Stomach (tissue), 19 donors: ENCODE measurements at places on chromosomes 12 and 14.
A peak's percentile ranks its signal among the peaks of the same experiment; 100 is the strongest.

GRCh38 chr14:72201645-72202044 lies 269.4 kb downstream of the RGS6 start:
- no peak overlapping the region for H3K27ac ChIP-seq
- H3K4me1 ChIP-seq, result no peaks in the 10 kb centered on the region
- H3K27me3 ChIP-seq, result no peaks in the 10 kb centered on the region
- peak; percentile 16 for DNase-seq

- H3K27ac ChIP-seq, result no peak overlapping the region
- H3K27me3 ChIP-seq, result no peaks in the 10 kb centered on the region
- H3K4me1 ChIP-seq, result peaks cover 4% of the 10 kb centered on the region
- no peak overlapping the region for H3K4me3 ChIP-seq
These were observed 70.7 kb downstream of the TAOK3 start for GRCh38 chr12:118302053-118302452.

GRCh38 chr12:77847060-77847541 lies 16.4 kb downstream of the NAV3 start:
- H3K36me3 ChIP-seq, result no peaks in the 10 kb centered on the region
- H3K4me1 ChIP-seq, result no peaks in the 10 kb centered on the region
- no peaks in the 10 kb centered on the region for H3K27me3 ChIP-seq
- H3K27ac ChIP-seq, result no peak overlapping the region
- DNase-seq, result no peak

DNA sequence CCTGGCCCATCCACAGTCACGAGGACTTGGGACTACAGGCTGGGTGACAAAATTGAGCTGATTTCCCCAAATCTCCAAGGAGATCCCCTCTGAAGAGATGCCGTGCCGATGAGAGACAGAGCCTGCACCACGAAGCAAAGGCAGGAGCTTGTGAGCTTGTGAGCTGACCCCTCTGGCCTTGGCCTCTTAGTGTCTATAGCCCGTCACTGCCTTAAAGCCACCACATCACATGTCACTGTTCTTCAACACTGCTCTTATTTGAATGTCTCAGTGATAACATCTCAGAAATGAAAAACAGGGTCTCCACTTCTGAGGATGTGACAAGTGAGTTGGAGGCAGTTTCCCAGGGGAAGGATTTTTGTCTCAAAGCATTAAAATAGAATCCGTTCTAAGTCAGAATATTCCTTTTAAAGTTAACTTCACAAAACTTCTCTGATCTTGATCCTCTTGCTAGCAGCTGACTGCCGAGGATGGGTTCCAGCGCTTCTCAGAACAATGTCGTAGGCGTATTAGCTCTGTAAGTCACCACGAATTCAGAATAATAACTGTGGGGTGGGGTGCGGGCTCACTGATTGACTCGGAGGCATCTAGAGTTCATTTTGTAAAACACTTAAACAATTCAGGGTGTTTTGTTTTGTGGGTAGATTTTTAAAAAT lies 37.5 kb downstream of the CHST11 start:
- peaks cover 51% of the 10 kb centered on the region for H3K4me1 ChIP-seq
- H3K27ac ChIP-seq, result peak overlapping the region; percentile 39
- H3K4me3 ChIP-seq, result no peak overlapping the region
- no peaks in the 10 kb centered on the region for H3K36me3 ChIP-seq
- no peaks in the 10 kb centered on the region for H3K27me3 ChIP-seq

DNA sequence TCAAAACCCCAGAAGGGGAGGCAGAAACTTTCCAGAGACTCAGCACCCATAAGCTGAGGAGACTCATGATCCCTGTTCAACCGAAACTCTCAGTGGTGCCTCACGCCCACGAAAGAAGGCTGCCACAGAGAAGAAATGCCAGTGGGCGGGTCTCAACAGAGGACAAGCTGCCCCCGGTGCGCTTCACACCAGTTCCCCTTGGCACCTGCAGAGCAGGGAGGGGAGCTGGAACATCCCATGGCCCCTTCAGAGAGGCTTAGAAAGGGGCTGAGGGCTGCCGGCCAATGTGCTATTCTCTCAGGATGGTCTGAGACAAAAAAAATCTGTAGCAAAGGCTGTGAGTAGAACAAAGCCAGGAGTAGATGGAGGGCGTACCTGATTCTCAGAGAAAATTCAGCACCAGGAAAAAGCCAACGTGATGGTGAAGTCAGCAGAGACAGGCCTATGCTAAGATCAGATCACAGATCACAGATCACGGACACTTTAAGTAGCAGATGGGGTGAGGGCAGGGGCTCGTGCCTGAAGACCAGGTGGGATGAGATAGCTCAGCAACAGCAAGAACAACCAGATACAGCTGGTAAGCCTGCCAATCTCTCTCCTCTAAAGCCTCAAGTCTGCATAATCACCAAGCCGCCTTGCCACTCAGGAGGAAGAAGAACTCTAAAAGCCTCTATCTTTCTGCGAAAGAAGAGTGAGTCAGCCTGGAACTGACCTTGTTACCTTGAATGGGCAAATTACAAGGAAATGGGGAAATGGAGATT lies 206.4 kb upstream of the GRIP1 start:
- no peak for DNase-seq
- no peaks in the 10 kb centered on the region for H3K4me1 ChIP-seq
- no peaks in the 10 kb centered on the region for H3K27me3 ChIP-seq
- H3K36me3 ChIP-seq, result no peaks in the 10 kb centered on the region
- H3K4me3 ChIP-seq, result no peak overlapping the region
- H3K27ac ChIP-seq, result no peak overlapping the region
